Activated naive CD4-positive, alpha-beta T cell treated with Interleukin-2 at 50 U/mL for 16 hours (primary cell): ENCODE measurements at places on chromosomes 11 and 22.

- no peak for DNase-seq
Observed at GRCh38 chr11:77467233-77467632, 6.7 kb downstream of the PAK1 start.

DNA sequence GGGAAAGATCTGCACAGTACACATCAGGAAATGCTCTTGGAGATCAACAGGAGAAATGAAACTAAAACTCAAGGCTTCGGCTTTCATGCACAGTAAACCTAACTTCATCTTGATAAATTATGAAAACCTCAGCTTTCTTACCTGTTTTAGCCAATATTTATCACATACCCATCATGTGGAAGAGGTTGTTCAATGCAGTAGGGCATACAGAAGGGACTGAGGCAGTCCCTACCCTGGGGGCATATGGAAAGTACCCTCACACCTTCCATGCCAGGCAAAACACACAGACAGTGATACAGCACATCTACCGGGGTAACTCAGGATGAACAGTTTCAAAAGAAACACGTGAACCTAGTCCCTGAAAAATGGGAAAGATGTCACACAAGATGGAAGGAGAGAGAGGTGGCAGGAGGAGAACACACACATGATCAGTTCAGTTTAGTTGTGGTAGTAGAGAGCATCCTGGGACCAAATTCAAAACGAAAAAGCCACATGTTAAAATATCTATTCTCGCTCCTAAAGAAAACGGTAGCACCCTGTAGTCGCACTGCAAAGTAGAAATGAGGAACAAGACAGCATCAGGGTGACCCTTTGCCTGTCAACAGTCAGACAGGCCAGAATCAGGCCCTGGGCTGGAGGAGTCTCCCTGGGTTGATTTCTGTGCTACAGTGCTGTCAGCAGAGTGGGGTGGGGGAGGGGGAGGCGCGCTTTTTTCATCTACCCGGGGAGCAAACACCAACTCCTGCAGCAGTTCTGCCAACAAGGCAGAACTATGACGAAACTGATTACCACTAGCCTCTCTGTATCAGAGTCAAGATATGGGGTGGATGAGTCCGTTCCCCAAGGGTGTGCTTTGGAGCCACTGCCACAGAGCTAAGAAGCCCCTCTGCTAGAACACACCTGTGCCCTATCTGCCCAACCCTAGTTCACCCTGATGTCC is 1.3 kb downstream of the HIRA start:
- DNase-seq = peak; percentile 37

GRCh38 chr11:2549080-2549479 is 104.3 kb downstream of the KCNQ1 start:
- DNase-seq = no peak

- no peak for DNase-seq
Observed at GRCh38 chr11:47139878-47140277, 36.8 kb downstream of the ARFGAP2 start.

- DNase-seq = peak; percentile 76
Observed at GRCh38 chr22:38051900-38052862, 5.0 kb upstream of the PICK1 start.

DNA sequence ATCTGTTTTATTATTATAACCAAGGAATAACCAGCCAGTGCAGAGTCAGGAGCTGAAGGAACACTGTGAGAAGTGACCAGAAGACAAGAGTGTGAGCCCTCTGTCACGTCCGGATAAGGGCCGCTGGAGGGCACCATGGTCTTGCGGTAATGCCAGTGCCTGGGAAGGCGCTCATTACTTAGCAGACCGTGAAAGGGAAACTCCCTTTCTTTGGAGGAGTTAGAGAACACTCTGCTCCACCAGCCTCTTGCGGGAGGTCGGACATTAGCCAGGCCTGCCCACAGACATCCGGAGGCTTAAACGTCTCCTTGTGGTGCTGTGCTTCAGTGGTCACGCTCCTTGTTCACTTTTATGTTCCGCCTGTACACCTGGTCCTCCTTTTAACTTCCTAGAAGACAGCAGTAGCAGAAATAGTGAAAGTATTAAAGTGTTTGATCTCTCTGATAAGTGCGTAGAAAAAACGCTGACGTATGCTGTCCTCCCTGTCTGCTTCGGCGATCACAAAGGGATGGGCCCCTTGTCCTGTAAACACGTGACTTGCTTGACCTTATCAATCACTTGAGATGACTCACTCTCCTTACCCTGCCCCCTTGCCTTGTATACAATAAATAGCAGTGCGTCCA is 120.6 kb upstream of the LMO1 start:
- no peak for DNase-seq

GRCh38 chr11:65545853-65546216 is 12.3 kb downstream of the LTBP3 start:
- no peak for DNase-seq

DNA sequence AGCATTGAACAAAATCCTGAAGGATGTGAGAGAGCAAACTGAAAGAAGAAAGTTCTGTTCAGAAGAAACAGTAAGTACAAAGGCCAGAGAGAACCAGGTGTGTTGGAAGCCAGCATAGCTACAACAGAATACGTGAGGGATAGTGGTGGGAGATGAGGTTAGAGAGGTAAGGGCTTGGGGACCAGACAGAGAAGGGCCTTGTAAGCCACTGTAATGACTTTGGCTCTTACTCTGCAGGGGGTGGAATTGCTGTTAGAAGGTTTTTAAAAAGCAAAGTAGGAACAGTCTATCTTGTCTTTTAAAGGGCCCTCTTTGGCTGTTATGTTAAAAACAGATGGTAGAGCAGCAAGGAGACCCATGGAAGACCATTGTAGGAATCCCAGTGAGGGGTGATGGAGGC is 4.2 kb downstream of the PRRG4 start:
- no peak for DNase-seq

DNA sequence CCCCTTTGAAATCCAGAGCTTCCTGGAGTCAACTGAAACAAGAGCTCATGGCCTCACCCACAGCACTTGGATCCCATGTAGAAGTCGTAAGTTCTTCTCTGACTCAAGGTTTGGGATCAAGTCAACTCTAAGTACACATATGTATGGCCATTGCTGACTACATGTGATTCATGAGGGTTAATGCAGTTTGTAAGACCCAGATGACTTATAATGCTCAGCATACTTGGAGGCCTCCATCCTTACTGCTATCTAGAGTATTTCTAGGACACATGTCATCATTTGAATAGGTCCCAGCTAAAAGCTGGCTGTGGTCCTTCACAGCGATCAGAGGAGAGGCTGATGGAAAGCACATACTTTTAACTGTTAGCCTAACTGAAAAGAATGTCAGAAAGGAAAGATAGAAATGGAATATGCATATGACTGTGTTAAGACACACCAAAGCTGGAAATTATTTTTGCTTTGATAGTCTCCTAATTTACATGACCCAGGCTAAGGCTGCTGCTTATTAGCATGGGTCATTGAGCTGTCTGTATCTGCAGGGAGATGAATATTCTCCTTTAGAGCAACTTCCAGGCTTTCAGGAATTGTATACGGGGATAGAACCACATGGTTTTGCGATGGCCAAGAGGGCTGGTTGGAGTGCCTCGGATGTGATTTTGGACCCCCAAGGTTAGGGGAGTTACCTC is 76.3 kb downstream of the NTM start:
- no peak for DNase-seq

DNA sequence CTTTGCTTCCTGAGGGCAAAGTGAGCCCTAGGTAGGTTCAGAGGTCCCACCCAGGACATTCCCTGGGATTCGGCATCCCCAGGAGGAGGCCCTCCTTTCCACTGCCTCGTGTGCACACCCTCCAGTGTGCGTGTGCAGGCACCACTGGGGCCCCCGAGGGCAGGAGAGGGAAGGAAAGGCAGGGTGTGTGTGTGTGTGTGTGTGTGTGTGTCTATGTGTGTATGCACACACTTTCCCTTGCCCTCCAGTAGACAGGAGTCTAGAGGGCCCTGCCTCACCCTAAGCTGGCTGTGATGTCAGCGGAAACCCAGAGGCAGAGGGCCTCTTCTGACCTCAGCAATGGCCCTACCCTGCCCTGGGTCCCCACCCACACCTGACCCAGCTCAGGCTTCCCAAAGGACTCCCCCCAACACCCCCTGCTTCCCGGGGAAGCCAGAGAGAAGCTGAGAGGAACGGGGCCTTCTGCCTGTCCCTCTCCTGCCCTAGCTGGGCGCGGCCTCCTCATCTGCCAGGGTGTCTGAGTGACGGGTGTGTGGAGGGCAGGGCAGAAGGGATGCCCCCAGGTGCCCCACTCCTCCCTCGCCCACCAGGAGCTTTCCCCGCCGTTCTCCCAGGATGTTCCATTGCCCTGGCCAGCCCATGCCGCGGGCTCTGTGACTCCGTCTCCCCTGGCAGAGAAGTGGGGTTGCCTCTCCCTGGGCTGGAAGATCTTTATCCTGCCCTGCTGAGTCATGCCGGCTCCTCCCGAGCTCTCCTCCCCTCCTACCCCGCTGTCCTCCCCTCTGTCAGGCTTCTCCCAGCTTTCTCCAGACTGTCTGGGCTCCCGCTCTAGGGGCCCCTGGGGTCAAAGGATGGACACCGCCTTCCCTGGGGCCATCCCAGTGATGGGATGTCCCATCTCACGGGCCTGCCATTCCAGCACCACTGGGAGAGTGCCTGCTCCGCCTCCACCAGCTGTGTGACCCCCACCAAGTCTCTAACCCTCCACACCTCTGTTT is 6.0 kb upstream of the CLCF1 start:
- no peak for DNase-seq
